ENCODE measurements at places on chromosomes 6 and 20.
A peak's percentile ranks its signal among the peaks of the same experiment; 100 is the strongest.

GRCh38 chr20:21677261-21677660 is 28.2 kb upstream of the PAX1 start:
- no peak for DNase-seq

DNA sequence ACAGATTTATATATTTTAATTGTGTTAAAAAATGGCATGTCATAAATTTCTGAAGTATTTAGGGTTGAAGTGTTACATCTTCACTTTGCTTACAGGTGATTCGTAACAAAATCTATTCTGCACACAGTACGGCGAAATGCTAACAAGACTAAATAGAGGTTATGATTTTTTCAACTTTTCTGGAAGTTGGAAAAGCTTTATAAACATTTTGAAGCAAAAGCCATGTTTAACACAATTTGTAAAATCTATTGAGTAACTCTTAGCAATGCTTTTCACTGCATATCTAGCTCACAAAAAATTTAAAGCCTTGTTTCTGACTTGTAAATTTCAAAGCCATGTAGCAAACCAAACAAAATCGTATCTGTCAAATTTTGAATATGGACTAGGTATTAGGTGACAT is 3.3 kb downstream of the STX16 start:
- DNase-seq = no peak

DNA sequence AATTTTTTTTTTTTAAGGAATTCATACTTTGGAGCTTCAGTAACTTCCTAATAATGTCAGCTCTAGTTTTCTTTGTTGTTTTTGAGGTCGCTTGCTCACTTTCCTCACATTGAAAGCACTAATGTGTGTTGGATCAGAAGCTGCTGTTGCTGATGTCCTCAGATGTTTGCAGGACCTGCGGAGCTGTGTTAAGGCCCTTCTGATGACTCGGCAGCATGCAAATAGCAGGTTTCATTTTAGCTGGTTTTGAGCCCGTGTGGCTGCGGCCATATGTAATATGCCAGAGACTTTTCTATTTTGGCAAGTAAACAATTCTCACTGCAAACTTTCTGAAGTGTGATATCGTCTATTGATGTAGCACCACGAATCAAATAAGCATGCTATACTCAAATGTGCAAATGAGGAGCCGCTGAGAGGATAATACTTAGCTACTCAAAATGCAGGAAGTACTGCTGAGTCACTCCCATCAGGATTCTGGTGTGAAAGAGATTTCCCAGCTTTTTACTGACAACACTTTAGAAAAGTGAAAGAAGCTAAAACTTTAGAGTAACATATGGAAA is 187.8 kb downstream of the SASH1 start:
- DNase-seq = peak; percentile 62

GRCh38 chr6:43186706-43187105 is 4.7 kb downstream of the CUL9 start:
- DNase-seq = no peak

All from AG09319 (cell line).